ENCODE measurements at places on chromosomes 5 and 9. TPM values are rescaled to one million over a fixed set of nuclear protein-coding genes. Genes with fewer than 3 reads are reported as not detected.
A peak's percentile ranks its signal among the peaks of the same experiment; 100 is the strongest.

DNA sequence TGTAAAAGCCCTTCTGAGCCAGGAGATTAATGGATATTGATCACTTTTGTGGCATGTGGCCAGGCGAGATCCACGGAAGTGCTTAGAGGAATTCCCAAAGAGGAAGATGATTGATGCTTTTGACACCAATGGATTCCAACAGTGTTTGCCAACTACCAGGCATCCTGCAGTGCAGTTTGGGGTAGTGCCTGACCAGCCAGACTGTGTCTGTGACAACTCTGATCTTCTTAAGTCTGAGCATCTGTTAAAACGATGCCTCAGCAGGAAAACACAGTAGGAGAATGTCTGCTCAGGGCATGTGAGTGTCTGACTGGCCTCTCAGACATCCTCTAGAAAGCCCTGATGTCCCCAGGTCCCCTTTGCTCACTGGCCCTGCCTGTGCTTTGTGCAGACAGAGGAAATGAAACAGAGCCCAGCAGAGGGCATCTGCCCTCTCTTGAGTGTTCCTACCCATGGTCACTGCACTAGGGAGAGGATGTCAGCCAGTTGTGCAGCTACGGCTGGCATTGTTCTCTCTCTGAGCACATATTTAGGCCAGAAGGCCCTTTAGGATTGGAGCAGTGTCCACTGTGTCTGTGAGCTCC, 57.0 kb downstream of the TRPC7 start:
- no peak for DNase-seq

- no peak for DNase-seq
Measured at GRCh38 chr5:147483188-147483790, 26.6 kb downstream of the DPYSL3 start.

DNA sequence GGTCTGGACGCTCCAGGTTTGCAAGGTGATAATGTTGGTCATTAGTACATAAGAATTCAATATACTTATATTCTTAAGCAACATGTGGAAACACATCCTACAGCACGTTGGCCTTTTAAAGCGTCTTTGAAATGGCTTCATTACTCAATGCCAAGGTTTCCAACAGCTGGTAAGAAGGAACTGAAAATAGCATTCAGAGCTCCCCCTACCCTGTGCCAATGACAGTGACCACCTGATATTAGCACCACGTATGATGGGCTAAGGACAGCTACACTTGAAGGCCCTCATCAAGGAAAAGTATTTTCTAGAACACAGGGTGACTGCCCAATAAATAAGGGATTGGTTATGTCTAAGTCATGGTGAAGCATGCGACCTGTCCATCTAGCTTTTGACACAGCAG, 9.9 kb downstream of the ZNF622 start:
- no peak for DNase-seq

GRCh38 chr9:33881635-33882034, 64.7 kb downstream of the UBE2R2 start:
- DNase-seq, result no peak

GRCh38 chr9:133707065-133707762, 30.9 kb downstream of the SARDH start:
- DNase-seq, result peak; percentile 84

Gene DPH7
- total RNA-seq, result 15.9 TPM

GRCh38 chr5:92003806-92004205, 620.7 kb upstream of the ARRDC3 start:
- DNase-seq, result no peak

Gene PLAC8L1
- total RNA-seq, result 0.43 TPM

DNA sequence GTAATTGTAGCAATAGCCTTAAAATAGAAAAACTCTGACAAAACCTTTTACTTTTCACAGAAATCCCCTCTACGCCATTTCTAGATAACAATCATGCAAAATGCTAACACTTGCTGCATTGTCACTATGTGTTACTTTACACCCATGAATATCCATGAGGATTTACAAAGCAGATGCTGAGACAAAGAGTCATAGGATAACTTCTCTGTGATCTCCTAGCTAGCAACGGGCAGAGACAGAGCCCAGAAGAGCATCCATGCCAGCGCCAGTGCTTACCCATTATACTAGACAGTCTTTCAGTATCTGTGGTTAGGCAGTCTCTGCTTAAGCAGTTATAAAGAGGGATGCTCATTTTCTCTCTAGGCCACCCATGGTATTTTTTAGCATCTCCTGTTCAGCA, 474.1 kb downstream of the CAAP1 start:
- no peak for DNase-seq

GRCh38 chr9:31210978-31211570, 1173.4 kb upstream of the ACO1 start:
- peak; percentile 79 for DNase-seq

Gene RGS7BP
- total RNA-seq, result 11.7 TPM

All from posterior vena cava (tissue), 2 donors.